ENCODE measurements at places on chromosomes 1 and 21. TPM values are rescaled to one million over a fixed set of nuclear protein-coding genes. Genes with fewer than 3 reads are reported as not detected.

- no peak for DNase-seq
Observed at GRCh38 chr1:151835596-151835995, 4.0 kb upstream of the RORC start.

DNA sequence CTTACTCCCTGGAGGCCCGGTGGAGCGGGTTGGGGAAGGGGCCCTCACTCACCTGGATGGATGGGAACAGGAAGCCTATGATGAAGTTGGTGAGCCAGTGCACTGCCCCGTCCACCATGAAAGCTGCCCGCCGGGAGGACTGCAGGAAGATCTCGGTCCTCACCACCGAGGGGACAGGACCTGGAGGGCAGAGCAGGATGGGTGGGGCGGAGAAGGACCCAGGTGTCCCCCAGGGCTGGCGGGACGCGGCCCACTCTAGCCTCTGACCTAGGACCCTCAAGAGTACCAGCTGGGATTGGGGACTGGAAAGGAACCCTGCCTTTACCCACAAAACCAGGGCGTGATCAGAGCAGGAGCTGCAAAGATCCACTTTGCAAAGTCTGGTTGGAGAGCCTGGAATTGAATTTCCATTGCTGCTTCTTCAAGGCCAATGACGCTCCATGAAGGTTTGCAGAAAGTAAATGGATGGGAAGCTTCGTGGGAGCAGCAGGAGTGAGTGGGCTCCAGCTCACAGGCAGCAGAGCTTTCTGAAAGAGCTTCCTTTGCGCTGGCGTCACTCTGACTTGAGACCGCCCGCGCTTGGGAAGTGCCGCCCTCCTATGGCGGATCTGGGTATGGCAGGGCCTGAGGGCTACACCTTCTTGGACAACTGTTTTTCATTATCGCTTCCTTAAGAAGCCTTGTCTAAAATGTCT lies 21.4 kb downstream of the SLC2A7 start:
- peak; percentile 94 for DNase-seq

GRCh38 chr1:161096015-161096414 lies 2.1 kb upstream of the KLHDC9 start:
- DNase-seq, result no peak

GRCh38 chr1:85957760-85958159 lies 198.8 kb downstream of the COL24A1 start:
- DNase-seq, result no peak

- peak; percentile 96 for DNase-seq
Observed at GRCh38 chr21:38831526-38832467, 26.1 kb downstream of the ETS2 start.

KCNK1 gene
- 5.4 TPM for polyA plus RNA-seq

SH3BGR gene
- polyA plus RNA-seq, result 3.9 TPM

KMO gene
- 0.41 TPM for polyA plus RNA-seq

BOLA1 gene
- polyA plus RNA-seq, result 13.8 TPM

TSPEAR gene
- 4.7 TPM for polyA plus RNA-seq
